HS-5 (cell line): ENCODE measurements at places on chromosomes 1 and 21.

DNA sequence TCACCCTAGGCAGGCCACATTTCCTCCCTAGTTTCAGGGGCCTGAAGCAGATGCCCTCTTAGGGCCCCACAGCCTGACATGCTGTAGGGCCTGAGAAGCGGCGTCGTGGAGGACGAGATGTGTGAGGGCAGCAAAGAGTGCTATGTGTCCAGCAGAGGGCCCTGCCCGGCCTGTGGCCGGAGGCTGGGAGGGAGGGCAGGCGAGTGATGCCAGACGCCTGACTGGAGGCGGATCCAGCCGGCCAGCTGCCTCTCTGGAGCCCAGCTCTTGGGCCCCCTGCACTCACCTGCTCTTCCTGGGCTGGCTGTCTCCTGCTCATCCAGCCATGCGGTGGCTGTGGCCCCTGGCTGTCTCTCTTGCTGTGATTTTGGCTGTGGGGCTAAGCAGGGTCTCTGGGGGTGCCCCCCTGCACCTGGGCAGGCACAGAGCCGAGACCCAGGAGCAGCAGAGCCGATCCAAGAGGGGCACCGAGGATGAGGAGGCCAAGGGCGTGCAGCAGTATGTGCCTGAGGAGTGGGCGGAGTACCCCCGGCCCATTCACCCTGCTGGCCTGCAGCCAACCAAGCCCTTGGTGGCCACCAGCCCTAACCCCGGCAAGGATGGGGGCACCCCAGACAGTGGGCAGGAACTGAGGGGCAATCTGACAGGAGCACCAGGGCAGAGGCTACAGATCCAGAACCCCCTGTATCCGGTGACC lies at the start of gene GPR37L1:
Gene GPR37L1 (plus strand): TSS at position 279 of the 697 bp plus-strand sequence. CDS start 47 bp downstream, at position 326.
- DNase-seq, result no peak

- no peak for DNase-seq
Observed at GRCh38 chr1:237005674-237006073, 1.4 kb upstream of the MT1HL1 start.

DNA sequence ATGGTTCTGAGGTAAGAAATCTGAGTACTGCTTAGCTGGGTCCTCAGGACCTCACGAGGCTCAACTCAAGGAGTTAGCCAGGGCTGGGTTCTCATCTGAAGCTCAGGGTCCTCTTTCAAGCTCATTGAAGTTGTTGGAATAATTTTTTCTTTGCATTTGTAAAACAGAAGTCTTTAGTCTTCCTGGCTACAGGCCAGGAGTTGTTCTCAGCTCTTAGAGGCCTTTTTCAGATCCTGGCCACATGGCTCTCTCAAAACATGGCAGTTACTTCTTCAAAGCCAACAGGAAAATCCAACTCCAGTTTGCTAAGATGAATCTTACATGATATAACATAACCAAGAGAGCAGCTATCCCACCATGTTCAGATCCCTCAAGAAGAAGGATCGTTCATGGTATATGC lies 92.3 kb upstream of the CHODL start:
- DNase-seq, result no peak

- DNase-seq, result no peak
Observed at GRCh38 chr1:215744419-215744818, 177.3 kb downstream of the KCTD3 start.

DNA sequence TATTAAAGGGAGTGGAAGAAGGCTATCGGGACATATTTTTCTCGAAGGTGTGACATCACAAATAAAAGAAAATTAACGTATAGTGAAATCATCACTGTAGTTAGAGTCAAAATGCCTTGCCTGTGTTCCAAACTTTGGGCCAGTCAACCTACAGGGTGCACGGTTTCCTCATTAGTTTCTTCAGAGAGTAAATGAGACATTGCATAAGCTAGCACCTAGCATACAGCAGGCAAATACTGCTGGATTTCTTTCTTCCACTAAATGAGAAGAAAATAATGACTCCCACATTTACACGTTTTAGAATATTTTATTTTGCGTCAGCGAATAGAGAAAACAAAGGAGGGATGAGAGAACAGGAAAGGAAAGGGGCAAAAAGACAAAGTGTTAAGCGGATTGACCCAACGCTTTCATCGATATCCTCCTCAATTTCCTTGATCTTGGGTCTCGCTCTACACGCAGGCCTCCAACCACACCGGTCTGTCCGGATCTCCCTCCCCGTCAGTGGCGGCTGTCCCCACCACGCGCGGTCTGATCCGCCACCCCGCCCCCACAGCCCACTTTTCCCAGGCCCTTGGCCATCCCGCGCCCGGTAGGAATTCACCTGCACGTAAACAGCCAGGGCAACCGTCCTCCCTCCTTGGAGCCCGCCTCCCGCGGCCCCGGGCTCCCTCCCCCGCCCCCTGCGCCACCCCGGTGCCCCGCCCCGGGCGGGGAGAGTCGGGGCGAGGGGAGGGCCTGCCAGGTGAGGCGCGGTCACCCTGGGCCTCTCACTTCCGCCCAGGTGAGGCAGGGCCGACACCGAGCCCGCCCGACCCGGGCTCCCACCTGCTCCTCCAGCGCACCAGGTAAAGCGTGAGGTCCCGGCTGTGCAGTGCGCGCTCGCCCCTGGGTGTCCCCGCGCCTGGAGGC lies at the start of gene PATJ:
Gene PATJ (plus strand): TSS at position 770 of the 909 bp plus-strand sequence. CDS start 20,413 bp downstream, outside the sequence.
- DNase-seq, result no peak

DNA sequence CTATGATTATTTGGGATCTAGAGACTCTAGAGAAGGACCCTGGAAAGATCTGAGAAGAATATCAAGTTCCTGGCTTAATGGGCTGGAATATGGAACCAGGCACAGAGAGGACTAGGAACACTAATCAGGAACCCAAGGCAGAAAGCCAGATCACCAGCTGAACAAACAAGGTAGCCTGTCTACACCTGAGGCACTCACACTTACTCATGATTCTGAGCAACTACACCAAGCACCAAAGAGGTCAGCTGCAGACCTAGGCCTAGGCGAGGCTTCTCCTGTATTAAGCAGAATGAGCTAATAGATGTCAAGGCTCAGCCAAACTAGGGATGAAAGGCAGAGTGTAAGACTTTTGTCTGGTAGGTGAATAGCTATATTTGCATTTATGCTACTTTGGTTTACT lies 368.1 kb downstream of the LTN1 start:
- DNase-seq, result no peak

DNA sequence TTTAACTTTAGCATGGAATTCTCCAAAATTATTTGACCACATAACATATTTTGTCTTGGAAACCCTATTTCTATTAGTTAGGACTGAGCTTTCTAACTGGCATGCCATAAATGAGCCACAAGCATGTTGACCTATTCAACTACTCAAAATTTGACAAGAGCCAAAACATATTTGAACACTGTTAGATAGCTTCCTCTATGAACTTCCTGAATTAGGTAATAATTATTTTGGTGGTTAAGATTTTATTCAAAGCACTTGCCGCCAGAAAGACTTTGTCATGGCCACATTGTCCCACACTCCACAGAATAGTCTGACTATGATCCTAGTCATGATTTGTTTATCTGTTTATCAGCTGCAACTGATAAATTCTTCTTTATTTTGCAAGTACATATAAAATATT lies 23.1 kb upstream of the CTPS1 start:
- no peak for DNase-seq

DNA sequence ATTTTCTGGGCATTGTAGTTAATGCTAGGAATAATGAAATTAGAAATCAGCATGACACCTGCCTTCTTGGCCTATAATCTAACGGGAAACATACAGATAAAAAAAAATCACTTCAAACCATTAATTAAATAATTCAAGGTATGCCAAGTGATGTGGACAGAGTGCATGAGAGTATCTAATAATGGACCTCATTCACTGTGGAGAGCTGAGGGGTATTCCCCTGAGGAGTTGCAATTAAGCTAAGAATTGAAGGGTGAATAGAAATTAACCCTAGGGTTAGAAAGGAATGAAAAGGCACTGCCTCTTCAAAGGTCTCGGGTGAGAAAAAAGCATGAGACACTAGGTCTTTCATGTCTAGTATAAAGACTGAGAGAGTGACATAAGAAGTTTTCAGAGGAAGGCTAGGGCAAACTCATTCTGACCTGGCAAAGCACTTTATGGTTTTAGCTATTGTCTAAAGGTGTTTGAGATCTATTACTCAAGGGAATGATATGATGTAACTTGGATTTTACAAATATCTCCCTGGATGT lies 466.1 kb downstream of the KCNT2 start:
- no peak for DNase-seq

DNA sequence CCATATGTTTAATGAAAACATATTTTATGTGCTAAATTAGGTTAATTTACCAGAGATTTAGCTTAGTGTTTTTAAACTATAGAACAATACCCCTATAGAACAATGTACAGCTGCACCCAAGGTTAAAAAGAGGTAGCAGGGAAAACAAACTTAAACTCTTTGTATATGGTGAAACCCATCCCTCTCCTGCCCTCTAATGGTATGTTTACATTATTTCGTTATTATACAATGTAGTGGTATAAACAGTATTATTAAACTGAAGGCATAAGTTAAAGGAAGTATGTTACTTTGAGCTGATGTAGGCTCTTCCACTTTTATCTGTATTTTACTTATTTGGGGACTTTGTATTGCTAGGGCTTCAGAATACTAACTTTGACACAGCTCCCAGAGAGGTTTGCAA lies 16.7 kb upstream of the ZYG11A start:
- DNase-seq, result no peak

DNA sequence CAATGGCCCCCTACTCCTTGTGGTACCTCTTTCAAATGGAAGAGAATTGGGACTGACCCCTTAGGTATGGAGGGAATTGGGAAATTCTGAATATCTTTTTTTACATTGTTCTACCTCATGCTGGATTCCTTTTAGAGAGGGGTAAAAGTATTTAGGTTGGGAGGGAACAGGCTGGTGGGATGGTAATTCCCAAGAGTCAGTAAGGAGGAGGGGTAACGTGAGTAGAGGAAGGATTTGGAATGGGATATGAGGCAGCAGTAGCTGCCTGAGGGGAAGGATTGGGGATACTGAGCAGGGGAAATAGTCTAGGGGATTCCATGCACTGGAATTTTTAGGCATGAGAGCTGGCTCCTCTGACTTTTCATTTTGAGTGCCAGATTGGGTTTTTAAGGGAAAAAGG lies 3.8 kb upstream of the AADACL3 start:
- no peak for DNase-seq

DNA sequence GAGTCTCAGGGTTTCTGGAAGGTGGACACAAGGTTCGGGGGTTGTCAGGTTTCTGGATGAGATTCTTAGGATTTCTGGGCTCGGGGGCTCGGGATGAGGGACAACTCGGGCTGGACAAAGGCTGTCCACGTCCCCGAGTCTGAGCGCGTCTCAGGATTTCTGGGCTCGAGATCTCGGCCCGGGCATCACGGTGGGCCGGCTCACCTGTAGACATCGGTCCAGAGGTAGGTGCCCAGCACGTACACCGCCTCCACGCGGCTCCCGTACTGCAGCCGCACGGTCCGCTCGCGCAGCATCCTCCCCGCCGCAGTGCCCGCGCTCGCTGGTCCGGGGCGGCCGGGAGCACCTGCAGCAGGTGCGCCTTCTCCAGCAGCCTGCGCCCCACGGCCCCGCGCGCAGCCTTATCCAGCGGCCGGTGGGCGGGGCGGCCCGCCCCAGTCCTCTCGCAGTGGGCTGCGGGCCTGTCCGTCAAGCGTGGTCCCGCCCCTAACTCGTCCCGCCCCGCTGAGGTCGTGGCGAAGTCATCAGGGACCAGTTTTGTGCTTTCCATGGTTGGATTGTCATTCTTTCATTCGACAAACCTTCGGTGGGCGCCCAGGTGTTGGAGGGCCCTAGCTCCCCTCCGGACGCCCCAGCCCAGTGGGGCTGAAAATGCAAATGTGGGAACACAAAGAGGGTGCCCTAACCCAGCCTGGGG lies at the start of gene PADI2:
Gene PADI2 (minus strand): TSS at position 376 of the 697 bp plus-strand sequence. CDS start 80 bp downstream, at position 296.
- DNase-seq, result no peak

- no peak for DNase-seq
Observed at GRCh38 chr21:46188226-46189212, 4.3 kb upstream of the SPATC1L start.

DNA sequence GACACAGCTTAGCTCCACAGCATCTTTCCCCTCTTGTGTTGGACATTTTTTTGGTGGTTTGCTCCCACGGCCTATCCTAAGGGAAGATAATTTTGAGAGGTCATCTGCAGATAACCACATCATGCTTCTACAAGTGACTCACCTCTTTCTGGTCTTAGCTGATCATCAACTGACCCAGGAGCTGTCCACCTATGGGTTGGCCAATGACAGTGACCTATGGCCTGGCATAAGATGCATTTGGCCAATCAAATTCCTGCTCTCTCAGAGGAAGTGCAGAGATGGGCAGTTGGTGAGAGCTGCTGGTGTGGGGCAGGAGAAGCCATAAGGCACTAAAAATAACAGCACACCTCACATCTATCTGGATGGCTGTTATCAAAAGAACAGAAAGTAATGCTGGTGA lies 100.0 kb upstream of the CLDN14 start:
- no peak for DNase-seq

GRCh38 chr1:116997066-116997465 lies 4.5 kb upstream of the CD101 start:
- DNase-seq, result no peak

DNA sequence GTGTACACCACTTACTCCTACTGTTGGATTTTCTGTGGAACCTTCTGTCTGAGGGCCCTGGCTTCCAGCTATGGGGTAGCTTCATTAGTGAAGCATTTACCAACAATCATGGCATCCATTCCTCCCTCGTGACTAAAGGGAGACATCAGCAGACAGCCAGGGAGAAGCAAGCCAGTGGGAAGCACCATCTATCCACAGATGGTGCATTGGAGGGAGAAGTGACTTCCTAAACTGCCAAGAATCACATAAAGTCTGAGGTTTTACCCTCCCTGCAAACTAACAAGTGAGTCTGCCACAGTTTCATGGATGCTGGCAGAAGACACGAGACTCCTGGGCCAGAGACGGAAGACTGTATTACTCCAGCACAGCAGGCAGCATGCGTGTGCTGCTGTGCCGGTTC lies 31.4 kb downstream of the UMODL1 start:
- no peak for DNase-seq

DNA sequence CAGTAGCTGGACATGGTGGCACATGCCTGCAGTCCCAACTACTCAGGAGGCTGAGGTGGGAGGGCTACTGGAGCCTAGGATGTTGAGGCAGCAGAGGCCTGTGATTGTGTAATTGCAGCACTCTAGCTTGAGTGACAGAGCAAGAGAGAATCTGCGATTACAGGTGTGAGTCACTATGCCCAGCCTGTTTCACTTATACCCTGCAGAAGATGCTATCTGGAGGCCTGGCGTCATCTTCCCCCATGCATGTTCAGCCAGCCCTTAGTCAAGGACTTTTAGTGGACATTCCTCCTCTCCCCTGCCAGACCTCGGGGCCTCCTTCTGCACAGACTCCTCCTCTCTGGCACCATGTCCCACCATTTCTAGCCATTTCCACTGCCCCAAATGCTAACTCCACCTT lies 36.3 kb upstream of the RCC2 start:
- peak; percentile 40 for DNase-seq

DNA sequence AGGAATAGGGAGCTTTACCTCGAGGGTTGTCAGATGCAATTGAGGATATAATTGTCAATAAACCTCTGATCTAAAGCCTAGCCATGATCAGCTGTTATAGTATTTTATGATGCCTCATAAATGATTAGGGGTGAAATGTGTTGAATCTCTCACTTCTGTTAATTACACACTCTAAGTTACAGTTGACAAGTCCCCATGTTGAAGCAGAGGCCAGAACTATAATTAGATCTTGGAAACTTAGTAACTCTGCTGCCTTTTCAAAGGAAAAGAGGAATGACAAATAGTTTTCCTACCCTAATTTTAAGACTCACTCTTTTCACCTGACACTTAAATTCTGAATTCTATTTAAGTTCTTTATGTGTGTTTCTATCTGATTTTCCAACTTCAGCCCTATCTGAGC lies 33.8 kb downstream of the CCSAP start:
- no peak for DNase-seq

GRCh38 chr1:234409328-234409727 lies 36.1 kb downstream of the COA6 start:
- no peak for DNase-seq
